Substantia nigra (tissue), 51 donors: ENCODE measurements at places on chromosomes 2 and 18.

GRCh38 chr18:74251297-74252038 is 40.3 kb downstream of the CYB5A start:
- DNase-seq, result no peak

- DNase-seq, result no peak
Measured at GRCh38 chr2:178811901-178812300, 4.7 kb upstream of the TTN start.

DNA sequence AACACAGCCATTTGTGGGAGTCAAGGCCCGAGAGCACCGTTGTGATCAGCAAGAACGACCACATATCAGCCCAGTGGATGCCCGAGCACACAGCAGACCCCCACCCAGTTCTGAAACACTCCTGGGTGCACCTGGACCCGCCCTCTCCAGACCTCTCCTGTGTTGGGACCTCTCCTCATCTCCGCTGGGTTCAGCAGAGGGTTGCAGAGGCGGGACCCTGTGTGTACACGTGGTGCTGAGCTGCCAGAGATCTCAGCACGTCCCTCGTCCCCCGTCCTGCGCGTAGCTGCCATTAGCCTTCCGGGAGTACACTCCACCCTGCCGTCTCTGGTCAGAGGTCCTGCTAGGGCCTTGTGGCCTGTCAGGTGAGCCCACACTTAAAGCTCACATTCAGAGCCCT is 51.7 kb downstream of the ADI1 start:
- DNase-seq, result no peak

DNA sequence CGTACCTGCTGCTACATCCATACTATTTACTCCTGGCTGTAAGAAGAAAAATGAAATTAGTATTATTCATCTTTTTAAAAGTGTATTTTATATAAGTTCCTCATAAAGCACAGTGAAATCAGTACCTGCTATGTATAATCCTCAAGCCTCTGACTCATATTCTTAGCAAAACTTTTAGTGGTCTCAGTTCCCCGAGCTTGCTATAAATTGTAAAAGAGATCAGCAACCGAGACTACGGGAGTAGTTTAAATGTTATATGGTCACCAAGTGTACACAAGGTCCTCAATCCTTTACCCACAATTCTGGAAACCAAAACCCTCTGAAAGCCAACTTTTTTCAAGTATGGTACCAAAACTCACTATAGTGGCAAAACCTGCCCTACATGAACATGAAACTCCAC is 24.2 kb downstream of the PRPF40A start:
- DNase-seq, result no peak

DNA sequence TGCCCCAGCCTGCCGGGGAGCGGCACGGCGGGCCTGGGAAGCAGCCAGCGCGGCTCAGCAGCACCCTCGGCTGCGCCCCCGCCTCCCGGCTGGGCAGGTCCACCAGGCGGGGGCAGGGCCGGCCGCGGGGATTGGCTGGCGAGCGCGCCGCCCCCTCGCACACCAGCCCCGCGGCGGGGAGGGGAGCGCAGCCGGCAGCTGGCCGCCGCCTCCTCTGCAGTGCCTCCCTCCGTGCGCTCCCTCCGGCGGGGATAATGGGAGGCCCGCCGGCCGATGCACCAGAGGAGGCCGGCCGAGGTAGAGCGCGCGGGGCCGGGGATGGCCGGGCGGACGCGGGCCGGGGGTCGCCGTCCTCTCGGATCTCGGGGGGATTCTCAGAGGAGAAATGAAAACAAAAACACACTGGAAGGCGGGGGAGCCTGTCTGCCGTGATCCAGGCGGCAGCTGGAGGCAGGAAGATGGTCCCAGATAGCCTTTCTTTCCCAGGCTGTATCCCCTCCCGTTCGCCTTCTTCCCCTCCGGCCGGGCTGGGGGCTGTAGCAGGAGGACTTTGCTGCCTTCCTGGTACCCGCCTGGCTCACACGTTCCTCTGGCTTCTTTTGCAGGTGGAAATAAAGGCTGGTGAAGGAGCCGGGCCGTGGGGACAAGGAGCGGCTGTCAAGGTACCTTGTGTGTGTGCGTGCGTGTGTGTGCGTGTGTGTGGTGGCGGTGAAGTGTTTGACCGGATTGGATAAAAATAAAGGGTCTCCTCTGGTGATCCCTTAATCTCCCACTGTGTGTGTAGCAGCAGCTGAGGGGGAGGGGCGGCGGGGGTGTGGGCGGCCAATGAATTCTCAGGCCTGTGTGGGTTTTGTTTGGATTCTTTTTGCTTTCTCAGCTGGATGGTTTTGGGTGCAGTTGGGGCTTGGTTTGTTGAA is 18.1 kb downstream of the TET3 start:
- DNase-seq, result peak; percentile 85
